Colonic mucosa (tissue), 4 donors: ENCODE measurements at places on chromosomes 7 and 10. TPM values are rescaled to one million over a fixed set of nuclear protein-coding genes. Genes with fewer than 3 reads are reported as not detected.

DNA sequence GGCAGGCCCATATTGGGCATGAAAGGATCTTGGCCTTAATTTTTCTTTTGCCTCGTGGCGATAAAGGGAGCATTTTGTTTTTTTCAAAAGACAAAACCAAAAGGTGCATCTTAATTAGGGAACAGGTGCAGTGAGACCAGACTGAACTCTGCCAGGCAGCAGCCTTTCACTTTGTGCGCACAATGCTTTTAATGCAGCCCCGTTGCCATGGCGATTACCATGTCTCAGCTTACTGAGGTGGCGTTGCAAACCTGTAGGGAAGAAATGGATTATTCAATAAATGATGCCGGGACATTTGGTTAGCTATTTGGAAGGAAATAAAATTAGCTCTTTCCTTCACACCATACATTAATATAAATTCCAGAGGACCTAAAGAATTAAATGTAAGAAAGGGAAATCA lies 61.9 kb downstream of the MYL10 start:
- DNase-seq, result no peak

DNA sequence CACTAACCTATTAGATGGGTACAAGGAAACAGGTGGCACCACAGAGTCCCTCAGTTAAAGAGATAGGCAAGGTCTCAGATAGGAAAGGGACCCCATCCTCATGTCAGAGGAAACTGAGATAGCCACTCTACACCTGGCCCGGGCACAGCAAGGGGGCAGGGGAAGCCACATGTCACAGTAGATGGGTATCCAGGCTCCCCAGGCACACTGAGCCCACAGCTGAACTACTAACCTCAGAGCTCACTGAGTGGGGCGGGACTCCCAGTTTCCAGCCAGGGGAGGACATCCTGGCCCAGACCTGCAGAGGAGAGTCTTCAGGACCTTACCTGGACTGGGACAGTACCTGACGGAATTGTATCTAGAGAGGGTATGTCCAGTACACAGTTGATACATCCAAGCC lies 3.7 kb upstream of the CDHR1 start:
- no peak for DNase-seq

GRCh38 chr10:75596930-75597620 lies 165.7 kb downstream of the LRMDA start:
- DNase-seq, result no peak

- DNase-seq, result no peak
These were observed 56.7 kb downstream of the LRRC4 start for GRCh38 chr7:127974446-127975035.

DNA sequence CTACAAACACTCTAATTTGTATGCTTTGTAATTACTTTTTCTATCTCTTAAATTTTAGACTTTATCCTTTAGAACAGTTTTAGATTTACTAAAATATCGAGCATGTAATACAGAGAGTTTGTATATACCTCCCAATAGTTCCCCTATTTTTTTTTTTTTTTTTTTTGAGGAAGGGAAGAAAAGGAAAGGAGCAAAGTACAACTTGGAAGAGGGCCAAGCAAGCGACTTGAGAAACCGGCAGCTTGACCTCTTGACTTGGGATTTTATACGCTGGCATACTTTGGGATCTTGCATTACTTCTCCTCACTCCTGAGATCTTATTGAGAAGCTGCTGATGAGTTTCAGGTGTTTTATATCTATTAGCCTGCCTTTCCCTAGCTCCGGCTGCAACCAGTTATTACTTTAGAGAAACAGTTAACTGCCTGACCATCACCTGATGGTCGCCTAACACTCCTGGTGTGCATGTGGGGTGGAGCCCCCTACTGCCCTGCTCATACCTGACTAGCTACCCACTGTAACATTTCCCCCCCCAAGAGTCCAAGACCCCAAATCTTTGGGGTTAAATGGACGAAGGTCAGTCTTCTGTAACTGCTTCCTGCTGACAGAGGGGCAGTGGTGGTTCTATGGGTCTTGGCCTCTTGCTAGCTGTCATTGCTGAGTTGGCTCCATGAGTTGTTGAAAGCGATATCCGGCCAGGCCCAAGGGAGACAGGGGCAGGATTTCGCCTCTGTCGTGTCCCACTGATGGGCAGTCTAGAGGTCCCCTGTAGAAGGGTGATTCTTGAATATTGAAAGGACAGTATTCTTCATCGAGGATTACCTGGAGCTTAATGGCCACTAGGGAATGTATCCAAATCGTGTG lies 28.5 kb downstream of the MKLN1 start:
- peak; percentile 65 for DNase-seq

- DNase-seq, result no peak
These were observed 1.2 kb downstream of the DENND10 start for GRCh38 chr10:119105155-119105554.

- no peak for DNase-seq
These were observed 48.4 kb downstream of the LHPP start for GRCh38 chr10:124509880-124510632.

DNA sequence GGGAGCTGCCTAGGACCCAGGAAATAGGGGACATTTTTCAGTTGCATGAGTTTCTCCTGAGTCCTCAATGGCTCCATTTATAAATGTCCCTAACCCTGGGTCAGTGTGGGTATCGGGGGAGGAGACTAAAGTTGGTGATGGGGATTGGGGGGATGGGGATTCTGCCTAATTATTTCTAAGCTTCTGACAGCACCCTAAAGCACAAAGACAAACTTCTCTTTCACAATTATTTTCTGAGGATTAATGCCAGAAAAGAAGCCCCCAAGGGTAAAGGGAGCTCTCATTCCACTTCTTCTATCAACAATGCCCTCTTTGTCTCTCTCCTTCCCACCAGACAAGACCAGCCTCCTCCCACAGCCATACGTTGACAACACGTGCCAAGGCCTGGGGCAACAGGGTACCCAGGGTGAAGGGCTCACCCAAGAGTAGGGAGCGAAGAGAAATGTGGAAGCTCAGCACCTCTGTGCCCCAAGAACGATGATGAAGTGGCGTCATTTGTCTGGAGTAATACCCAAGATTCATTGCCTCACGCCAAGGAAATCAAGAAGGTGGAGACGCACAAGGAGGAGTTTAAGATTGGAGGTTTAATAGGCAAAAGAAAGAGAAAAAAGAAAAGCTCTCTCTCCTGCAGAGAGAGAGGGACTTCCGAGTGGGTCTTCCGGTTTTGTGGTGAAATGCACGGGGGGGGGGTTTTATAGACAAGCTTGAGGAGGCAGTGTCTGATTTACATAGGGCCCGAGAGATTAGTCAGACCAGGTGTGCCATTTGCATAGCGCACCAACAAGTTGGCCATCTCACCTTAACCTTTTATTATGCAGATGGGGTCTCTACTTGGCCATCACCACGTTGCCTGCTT lies 14.4 kb upstream of the GJC3 start:
- DNase-seq, result no peak

- DNase-seq, result no peak
These were observed 344.4 kb downstream of the TCERG1L start for GRCh38 chr10:130967161-130967560.

GRCh38 chr7:45459476-45459875 lies 114.7 kb upstream of the ADCY1 start:
- DNase-seq, result no peak

GRCh38 chr10:99526861-99527504 lies 5.8 kb upstream of the NKX2-3 start:
- no peak for DNase-seq

- no peak for DNase-seq
These were observed 42.1 kb upstream of the NKX6-2 start for GRCh38 chr10:132827861-132828539.

DNA sequence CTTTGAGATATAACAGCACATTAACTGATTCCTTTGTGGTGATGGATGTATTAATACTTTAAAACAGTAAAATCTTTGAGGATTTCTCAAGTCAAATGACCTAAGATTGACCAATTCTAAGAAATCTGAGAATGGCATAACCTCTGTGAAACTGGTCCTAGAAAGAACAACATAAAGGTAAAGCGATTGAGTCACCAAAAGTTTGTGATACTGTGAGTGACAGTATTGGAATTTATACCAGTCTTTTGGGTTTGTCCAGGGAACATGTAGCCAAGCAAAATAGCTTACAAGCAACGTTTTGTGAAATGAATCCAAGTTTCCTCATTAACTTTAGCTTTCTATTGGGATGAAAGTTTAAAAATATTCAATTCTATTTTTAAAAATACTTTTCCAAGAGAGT lies 157.4 kb upstream of the TMEM196 start:
- DNase-seq, result no peak

DNA sequence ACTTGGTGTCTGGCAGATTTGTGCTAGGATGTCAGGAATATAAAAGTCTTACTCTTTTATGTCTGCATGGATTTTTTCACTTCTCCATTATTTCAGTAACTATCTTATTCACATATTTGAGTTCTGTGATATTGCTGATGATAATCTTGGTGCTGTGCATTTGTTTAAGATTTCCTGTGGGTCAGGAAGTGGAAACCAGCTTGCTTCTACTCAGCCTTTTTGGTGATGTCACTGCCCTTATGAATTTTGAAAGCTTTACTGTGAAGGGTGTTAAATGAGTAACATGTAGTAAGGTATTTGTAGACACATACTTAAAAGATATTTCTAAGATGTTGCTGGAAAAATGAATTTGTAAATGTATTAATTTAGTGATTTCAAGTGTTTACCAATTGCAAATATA lies 69.5 kb upstream of the VOPP1 start:
- DNase-seq, result no peak

DNA sequence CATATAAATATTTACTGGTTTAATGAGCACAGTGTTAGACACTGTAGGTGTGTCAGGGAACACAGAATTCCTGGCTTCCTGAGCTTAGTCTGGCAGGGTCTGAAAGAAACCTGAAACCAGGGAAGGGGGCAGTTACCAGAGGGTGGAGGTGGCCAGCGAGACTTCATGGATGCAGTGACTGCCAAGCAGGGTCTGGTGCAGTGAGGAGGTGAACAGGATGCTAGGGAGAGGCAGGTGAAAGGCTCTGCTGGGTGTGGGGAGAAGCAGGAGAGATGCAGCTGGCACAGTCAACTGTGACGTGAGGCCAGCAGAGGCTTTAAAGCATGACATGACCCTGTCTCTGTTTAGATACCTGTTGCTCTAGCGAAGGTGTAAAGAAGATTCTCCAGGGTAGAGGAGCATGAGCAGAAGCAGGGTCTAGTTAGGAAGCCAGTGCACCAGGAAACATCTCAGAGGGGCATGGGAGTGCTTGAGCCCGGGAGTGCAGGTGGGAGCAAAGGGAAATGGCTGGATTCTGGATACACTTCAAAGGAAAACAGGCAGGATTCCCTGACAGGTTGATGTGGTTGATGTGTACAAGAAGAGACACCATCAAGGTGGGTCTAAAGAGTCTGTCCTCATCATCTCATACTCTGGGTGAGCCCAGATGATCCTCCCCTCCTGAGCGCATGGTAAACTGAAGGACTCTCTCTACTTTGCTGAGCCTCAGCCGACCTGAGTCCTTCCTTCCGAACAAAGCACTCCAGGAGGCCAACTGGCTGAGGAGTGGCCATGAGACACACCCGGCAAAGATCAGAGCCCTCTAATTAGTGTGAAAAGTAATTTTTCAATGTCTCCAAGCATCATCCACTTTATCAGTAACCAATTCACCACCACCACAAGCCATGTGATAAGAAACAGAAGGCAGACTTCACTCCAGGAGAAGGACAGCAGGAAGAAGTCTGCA lies 186.8 kb downstream of the COBL start:
- DNase-seq, result no peak

GRCh38 chr10:114782666-114783065 lies 38.9 kb upstream of the FHIP2A start:
- DNase-seq, result no peak

Gene KCNIP2
- total RNA-seq, result 1.5 TPM

Gene NAMPT
- 88.6 TPM for total RNA-seq
